ENCODE measurements at places on chromosomes 3 and 15.

DNA sequence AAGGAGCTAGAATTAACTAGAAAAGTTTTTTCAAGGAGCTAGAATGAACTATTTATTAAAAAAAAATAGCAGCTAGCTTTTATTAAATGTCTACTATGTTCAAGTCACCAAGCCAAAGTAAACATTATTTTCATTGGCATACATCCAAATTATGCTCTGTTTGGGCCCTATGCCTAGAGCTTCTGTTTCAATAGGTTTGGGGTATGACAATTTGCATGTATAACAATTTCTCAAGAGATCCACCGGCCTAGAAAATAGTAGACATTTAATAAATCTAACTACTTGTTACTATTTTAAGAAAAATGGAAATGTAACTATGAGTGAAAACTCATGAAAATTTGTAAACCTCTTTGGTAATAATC lies 8.0 kb downstream of the GABRR3 start:
- DNase-seq = no peak

DNA sequence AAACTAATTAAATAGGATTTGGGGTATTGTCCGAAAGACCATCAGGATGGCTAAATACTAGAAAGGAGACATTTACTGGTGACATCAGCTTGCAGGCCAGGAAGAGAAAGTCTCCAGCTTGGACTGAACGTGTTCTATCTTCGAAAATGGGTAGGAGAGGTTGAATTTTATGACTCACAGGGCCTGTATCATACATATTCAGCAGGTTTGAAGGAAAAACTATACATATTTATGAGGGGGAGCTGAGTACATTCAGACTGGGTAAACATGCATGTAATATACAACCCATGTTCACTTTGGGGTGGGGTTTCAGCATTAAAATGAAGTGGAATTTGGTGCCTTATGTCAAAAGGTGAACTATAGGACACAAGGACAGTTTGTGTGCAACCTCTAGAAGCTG lies 129.3 kb upstream of the CRBN start:
- DNase-seq = no peak

DNA sequence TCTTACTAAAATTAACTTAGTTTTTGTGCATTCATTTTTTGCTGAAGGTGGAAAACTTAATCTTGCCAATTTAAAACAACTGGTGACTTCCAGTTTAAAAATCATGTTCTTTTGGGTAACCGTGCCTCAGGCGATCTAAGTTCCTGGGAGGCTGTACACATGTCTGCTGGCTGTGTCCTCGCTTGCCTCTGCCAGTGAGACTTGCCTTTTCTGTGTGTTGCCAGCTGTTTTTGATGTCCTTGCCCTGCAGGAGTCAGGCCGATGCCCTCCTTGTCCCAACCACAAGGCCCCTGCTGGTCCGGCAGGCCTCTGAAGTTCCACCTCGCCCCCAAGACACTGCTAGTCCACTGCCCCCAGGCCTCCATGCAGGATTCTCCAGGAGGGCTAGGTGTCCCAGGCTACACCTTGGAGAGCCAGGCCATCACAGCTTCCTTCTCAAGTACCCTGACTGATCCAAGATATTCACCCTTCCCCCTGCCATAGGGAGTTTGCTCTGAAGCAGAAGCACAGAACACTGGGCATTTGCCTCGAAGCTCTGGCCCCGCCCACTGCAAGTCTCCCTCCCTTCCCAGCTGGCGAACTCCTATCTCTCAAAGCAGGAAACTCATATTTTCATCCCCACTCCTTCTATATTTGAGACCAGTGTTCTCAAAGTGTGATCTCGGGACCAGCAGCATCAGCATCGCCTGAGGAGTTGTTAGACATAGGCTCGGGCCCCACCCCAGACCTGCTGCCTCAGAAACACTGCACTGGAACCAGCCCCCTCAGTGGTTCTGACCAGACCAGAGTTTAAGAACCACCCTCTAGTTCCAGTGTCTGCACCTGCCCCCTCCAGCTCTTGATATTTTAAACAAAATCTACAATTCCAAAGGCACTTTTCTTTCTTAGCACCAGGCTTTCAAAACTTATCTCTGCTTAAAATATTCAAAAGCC lies 185.8 kb upstream of the UBE2E1 start:
- DNase-seq = no peak

- DNase-seq = no peak
Measured at GRCh38 chr3:31624083-31624709, 91.5 kb downstream of the STT3B start.

- DNase-seq = no peak
Measured at GRCh38 chr3:7813365-7813764, 688.3 kb upstream of the LMCD1 start.

- DNase-seq = no peak
Measured at GRCh38 chr3:123449102-123449996, 459 bp upstream of the ADCY5 start.
